T-helper 17 cell (primary cell): ENCODE measurements at places on chromosomes 11 and 22.

DNA sequence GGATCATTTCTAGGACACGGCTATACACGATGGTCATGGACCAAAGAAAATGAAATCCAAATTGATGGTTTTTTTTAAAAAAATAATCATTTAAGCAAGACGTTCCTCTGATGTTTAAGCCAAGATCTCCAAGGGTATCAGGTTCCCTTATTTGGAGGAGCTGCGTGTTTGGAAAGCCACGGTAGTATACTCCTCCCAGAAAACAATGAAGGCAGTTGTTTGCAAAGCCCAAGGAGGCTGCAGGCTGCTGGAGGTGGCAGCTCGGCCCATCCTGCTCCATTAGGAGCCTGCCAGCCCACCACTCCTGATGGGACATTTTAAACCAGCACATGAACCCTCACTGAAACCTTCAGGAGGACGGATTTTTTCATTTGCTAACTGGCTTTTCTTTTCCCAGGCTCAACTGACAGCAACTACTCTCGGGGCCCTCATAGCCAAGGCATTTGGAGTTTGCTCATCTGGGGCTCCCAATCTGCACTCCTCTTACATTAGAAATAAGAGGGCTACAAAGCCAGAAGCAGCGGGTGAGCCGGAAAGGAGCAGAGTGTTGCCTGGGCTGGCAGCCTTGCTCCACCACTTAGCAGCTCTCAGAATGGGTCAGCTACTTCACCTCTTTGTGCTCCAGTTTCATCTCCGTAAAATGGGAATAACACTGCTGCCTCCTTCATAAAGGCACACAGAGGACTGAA is 58.4 kb downstream of the ABTB2 start:
- H3K36me3 ChIP-seq = no peaks in the 10 kb centered on the region
- H3K27me3 ChIP-seq = peaks cover 7% of the 10 kb centered on the region
- no peak for DNase-seq
- no peak overlapping the region for H3K27ac ChIP-seq

GRCh38 chr11:121572571-121573059 is 119.8 kb upstream of the SORL1-AS1 start:
- no peaks in the 10 kb centered on the region for H3K27me3 ChIP-seq
- H3K4me3 ChIP-seq = no peak overlapping the region
- no peak overlapping the region for H3K27ac ChIP-seq
- peaks cover 8% of the 10 kb centered on the region for H3K4me1 ChIP-seq
- no peak for DNase-seq

DNA sequence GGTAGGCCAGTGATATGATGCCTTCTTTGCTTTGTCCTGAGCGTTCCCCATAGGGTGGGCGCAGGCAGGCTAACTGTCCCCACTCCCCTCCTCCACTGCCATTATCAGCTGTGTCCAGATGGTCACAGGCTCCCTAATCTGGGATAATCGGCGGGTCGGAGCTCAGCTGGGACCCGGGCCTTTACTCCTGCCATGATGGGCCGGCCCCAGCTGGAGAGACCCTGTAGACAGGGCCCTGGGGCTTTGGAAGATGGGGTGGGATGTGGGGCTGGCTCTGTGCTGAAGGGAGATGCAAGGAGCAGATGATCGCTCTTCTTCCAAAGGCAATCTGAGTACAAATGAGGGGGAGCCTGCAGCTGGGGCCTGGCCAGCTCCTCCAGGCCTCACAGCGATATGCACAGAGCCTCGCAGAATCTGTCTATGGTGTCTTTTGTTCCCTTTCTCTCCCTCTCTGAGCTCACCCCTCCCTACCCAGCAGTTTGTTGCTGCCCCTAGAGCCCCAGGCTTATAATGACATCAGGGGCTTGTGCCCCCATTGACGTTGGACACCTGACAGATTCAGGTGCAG is 11.9 kb downstream of the KLHL35 start:
- no peak overlapping the region for H3K4me3 ChIP-seq
- H3K4me1 ChIP-seq = no peaks in the 10 kb centered on the region
- no peaks in the 10 kb centered on the region for H3K27me3 ChIP-seq
- no peaks in the 10 kb centered on the region for H3K36me3 ChIP-seq

DNA sequence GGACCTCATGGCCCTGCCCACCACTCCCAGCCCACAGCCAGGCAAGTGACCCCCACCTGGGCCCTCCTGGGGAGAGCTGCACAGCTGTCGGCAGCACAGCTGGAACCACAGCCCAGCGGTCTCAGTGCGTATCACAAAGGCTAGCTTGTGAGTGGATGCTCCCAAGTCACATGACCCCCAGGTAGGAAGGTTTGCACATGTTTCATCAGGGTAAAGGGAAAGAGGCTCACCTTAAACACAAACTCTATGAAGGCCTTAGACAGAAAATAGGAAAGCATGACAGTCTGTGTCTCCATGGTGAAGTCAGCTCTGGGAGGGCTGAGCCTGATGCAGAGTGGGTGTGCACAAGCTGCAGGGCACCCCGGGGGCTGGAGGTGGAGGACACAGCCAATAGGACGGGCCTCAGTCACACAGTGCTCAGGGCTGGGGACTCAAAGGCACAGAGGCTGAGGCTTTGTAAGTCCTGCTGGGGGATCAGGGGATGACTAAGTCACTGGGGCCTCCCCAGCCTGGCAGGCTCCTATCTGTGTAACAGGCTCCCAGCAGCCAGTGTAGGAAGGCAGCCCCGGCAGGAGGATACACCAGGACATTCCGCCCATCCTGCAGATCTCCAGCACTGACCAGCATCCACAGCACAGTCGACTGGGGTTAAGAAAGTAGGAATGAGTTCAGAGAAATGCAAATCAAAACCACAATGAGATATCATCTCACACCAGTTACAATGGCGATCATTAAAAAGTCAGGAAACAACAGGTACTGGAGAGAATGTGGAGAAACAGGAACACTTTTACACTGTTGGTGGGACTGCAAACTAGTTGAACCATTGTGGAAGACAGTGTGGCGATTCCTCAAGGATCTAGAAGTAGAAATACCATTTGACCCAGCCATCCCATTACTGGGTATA is 22.0 kb downstream of the CELSR1 start:
- H3K27me3 ChIP-seq = peaks cover 5% of the 10 kb centered on the region
- H3K27ac ChIP-seq = no peak overlapping the region
- DNase-seq = no peak
- no peak overlapping the region for H3K4me3 ChIP-seq
- H3K4me1 ChIP-seq = peaks cover 3% of the 10 kb centered on the region
